ENCODE measurements at places on chromosomes 7 and 10. TPM values are rescaled to one million over a fixed set of nuclear protein-coding genes. Genes with fewer than 3 reads are reported as not detected.

Gene LIPF
- polyA plus RNA-seq, result not detected

Gene CCDC146
- polyA plus RNA-seq, result 9.6 TPM

Gene ACHE
- 67.1 TPM for polyA plus RNA-seq

Gene CYP2C8
- 0.82 TPM for polyA plus RNA-seq

Gene LIPM
- polyA plus RNA-seq, result not detected

Gene CUBN
- polyA plus RNA-seq, result 3.7 TPM

Gene GRB10
- polyA plus RNA-seq, result 13.4 TPM

DNA sequence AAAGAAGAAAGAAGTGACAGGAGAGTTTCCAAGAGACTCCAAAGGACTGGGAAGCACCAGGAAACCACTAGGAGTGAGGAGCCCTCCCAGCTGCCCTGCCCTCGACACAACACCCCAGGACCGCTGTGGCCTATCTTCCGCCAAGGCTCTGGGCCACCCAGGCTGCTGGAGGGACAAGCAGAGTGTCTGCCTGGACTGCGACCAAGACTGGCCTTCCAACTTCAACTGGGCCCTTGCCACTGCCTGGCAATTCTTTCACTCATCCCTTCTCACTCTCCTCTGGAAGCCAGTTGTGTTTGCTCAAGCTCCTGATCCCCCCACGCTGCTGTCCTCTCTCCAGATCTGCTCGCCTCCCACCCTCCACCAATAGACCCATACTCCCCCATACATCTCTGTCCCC is 10.2 kb downstream of the KIAA1549 start:
- DNase-seq, result no peak

DNA sequence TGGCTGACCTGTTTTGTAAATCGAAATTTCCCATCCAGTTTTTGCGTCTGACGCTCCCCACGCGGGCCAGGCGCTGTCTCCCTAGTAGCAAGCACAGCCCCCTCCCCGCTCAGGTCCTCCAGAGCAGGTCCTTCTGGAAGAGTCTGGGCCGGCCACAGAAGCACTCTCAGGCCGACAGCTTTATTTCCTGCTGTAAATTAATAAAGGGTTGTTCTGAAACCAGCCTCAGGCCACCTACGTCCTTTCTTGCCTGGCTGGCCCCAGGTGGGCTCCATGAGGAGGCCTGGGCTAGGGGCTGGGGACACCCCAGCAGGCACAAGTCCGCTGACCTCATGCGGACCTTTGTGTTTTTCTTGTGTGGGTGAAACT is 35.2 kb downstream of the CAMK2B start:
- DNase-seq, result no peak

- no peak for DNase-seq
These were observed 1.5 kb downstream of the GRM3 start for GRCh38 chr7:86645225-86645608.

GRCh38 chr10:69329721-69330178 is 51.5 kb downstream of the HK1 start:
- DNase-seq, result no peak

DNA sequence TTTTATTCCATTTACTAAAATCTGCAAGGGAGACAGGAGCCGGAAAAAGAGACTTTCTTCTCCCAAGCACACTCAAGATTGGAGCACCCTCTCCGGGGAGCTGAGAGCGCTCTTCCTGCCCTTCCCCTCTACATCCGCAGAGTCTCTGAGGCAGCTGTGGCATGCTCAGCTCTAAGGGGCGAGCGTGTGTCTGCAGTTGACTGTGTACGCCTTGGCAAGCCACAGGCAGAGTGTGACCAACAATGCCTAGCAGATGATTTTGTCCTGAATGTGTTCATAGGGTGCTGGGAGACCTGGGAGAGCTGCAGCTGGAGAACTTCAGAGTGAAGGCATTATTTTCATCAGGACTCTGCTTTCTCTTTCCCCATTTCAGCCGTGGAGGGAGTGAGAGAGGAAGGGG is 20.7 kb downstream of the MTURN start:
- no peak for DNase-seq

DNA sequence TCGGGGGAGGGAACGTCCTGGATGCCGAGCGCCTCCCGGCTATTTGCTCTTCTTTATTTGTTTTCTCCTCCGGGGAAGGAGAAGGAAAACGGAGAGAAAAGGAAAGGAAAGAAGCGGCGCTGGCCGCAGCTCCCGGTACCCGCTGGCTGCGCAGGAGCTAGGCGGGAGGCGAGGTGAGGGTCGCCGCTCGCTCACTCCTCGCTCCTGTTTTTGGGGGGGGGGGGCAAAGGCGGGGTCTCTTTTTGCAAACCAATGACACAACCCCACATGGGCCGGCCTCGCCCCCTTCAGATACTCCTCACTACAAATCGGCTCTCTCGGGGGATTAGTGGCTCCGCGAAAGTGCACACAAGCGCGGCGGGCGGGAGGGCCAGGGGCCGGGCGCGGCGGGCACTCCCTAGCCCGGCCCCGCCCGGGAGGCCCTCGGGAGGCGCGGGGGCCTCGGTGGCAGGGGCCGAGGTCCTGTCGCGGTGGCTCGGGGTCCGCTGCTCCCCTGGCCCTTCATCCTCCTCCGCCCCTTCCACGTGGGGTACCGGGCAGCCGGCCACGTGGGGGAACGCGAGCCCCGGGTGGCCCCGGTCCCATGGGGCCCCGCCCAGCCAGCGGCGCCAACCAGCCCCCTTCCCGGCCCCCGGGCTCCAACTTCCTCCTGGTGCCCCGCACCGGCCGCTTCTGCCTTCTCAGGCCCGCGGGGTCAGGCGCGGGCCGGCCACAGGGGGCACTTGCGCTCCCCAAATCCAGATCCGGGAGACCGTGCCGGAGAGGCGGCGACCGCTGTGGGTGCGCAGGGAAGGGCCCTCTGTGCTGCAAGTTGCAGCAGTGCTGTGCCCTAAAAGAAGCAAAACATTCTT is 718 bp upstream of the CTBP2 start:
- DNase-seq, result peak; percentile 60

DNA sequence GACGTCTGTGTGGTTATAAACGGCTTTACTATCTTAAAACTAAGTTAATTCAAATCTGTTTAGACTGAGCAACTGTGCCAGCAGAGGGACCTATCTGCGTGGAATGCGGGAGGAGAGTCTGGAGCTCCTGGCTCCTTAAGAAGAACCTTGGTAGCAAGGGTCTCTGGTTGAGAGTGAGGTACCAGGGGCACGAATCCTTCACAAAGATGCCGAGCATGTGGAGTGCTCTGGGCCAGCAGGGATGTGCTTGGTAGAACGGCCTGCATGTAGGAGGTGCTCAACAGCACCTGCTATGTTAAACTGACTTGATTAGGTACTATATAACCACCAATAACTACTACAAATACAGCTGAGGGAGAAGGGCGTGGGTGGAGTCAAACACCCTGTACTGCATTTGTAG is 102.6 kb downstream of the VIPR2 start:
- no peak for DNase-seq

DNA sequence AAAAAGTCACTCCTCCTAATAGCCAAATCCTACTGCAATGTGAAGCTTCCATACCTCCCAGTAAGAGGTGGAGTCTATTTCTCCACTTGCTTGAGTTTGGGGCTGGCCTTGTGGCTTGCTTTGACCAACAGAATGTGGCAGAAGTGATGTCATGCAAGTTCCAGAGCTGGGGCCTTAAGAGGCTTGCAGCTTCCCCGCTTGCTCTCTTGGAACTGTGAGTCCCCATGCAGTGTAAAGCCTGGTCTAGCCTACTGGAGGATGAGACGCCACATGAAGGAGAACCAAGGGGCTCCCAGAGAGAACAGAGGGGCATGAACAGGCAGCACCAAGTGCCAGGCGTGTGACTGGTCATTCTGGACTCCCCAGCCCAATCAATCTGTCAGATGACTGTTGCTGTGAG is 58.6 kb upstream of the OPALIN start:
- no peak for DNase-seq

DNA sequence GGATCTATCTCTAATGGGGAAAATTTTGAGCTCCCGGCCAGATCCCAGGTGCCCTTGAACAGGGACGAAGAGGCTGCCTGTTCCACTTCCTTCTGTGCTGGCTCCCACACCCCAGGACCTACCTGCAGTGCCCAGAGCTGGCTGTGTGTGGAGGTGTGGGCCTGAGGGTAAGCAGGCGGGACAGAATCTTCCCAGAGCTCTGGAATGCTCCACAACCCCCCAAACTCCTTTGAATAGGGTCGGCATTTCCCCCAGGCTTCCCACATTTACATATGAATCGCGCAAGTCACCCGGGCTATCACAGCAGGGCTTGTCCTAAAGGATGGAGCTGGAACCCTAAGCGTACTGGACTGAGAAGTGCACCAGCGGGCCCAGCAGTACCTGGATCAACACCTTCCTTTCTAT is 95.9 kb downstream of the DNMBP start:
- DNase-seq, result no peak

DNA sequence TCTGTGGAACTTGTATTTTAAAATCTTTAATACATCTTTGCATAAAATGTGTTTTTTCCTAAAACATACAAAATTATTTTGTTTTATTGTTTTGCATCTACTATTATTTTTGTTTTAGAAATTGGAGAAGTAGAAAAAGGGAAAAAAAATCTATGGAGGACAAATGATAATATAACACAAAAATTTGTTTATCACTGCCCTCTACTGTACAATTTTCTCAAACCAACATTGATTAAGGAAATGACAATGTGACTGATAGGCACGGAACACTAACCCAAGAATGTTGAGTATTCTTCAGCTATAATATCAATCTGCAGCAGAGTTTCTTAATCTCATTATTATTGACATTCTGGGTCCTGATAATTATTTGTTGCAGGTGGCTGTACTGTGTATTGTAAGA is 9.5 kb upstream of the ING3 start:
- DNase-seq, result no peak

Data from forelimb muscle (tissue), 1 donor.